ENCODE measurements at places on chromosomes 11 and 22.

DNA sequence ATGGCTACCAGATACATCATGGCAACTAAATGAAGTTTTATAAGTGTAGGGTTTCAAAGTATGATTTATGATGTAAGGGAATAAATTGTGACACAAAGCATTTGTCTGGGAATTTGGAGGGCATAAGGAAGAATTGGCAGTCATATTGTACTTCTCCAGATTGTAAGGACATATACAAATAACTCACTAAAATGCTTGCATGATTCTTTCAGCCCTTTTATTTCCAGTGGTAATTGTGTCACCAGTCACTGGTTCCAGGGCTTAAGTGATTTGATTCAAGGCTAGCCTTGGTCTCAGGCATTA, 299.4 kb upstream of the ANO5 start:
- no peak for DNase-seq

DNA sequence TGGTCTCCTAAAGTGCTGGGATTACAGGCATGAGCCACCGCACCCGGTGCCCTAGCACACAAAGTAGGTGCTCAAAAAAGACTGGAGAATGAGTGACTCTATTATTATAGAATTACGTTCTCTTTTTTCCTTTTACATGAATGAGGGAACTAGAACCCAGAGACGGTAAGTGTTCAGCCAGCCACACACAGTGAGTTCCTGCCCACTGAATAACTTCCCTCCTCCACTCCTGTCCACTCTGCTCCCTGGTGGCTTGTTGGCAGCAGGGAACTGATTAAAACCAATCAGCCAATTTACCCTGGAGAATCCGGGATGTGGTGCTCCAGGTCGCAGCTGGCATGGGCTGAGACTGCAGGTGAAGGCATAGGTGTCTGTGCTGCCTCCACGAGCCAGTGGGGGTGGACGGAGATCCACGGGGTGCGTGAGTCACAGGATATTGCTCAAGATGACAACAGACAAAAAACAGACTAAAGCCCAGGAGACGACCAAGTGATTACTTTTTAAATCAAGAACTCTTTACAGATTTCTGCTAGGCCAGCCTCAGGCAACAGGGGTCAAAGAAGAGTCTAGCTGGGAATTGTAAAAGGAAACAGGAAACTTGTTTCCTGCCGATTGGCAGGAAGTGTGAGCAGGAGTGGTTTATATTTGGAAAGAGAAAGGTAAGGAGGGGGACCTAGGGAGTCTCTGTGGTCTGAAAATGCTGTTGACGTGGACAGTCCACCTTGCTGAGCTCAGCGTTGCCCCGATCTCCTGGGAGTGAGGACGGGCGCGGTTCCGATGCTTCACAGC, 95.2 kb upstream of the TP53I11 start:
- peak; percentile 23 for DNase-seq

- no peak for DNase-seq
Observed at GRCh38 chr11:90661233-90661632, 438.4 kb upstream of the CHORDC1 start.

- no peak for DNase-seq
Observed at GRCh38 chr11:129012880-129013279, 70.2 kb upstream of the TP53AIP1 start.

DNA sequence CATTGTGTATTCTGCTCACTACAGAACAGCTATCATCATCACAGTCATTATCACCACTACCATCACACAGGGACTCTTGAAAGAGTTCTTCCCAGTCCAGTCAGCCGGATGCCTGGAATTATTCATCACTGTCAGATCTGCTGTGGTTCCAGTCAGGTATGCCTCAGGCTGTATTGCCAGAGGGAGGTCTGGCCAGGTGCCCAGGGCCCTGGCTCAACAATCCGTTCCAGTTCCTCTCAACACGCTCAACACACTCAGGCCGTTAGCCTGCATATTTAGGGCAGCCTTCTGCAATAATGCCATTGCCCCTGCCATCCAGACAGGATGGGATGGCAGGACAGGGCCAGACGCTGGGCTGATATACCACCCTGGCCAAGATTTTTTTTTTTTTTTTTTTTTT, 28.6 kb upstream of the RASL10A start:
- DNase-seq, result no peak

- DNase-seq, result no peak
Observed at GRCh38 chr11:66251809-66252208, 16.6 kb upstream of the RAB1B start.

GRCh38 chr11:35016916-35017315, 100.5 kb downstream of the PDHX start:
- no peak for DNase-seq

GRCh38 chr11:120819003-120819402, 204.9 kb upstream of the TBCEL start:
- DNase-seq, result no peak

GRCh38 chr11:57438345-57439285, 11.7 kb upstream of the SLC43A3 start:
- no peak for DNase-seq

GRCh38 chr11:112455791-112456190, 195.1 kb upstream of the PLET1 start:
- DNase-seq, result no peak

- no peak for DNase-seq
Observed at GRCh38 chr11:121520243-121521144, 67.7 kb upstream of the SORL1-AS1 start.

- no peak for DNase-seq
Observed at GRCh38 chr11:44189986-44190882, 94.8 kb downstream of the EXT2 start.

- DNase-seq, result no peak
Observed at GRCh38 chr11:4211991-4212390, 117.4 kb downstream of the RRM1 start.

GRCh38 chr11:18563090-18563730, 25.3 kb downstream of the UEVLD start:
- no peak for DNase-seq

DNA sequence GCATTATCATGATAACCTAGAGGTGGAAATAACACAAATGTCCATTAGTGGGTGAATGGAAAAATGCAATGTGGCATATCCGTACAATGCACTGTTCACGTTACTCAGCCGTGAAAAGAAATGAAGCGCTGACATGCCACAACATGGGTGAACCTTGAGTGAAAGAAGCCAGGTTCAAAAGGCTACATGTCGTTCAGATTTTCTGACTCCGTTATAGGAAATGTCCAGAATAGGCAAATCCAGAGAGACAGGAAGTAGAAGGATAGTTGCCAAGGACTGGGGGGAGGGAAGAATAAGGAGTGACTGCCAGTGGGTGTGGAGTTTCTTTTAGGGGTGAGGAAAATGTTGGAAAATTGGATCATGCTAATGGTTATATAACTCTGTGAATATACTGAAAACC, 133.8 kb downstream of the ATXN10 start:
- DNase-seq, result no peak

GRCh38 chr22:19514831-19515565, 9.2 kb downstream of the CLDN5 start:
- no peak for DNase-seq

- peak; percentile 6 for DNase-seq
Observed at GRCh38 chr22:49869086-49869830, 15.6 kb downstream of the ZBED4 start.

- no peak for DNase-seq
Observed at GRCh38 chr22:46454504-46455269, 82.7 kb downstream of the CELSR1 start.

DNA sequence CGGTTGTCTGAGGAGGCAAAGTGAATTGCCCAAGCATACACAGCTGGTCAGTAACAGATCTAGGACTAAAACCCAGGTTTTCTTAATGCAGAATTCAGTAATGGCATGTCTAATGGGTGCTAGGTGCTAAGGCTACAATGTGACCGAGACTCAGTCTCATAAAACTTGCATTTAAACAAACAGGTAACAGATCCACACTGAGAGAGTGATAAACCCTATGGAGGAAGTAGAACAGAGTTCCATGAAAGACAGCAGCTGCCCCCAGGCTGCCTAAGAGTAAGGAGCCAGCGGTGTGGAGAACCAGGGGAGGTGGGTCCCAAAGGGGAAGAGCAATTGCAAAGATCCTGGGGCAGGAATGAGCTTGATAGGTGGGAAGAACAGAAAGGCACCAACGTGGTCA, 27.3 kb downstream of the MMP13 start:
- DNase-seq, result no peak

- DNase-seq, result no peak
Observed at GRCh38 chr11:128416976-128417375, 170.4 kb downstream of the ETS1 start.

GRCh38 chr11:12076840-12077534, 33.4 kb upstream of the MICAL2 start:
- DNase-seq, result no peak

DNA sequence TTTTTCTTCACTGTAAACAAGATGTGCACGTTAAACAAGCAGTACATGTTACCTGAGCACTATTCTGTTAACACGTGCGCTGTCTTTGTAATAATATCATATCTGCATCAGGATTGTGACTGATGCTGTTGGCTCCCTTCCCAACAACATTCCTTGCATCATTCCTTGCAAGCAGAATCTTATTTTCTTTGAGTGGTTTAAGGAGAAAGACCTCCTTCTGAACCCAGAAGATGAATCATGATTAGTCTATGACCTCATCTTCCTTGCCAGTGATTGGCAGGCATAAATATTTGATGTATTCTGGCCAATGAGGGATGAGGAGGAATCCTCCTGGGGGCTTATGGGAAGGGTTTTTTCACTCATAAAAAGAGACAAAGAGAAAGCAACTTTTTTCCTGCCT, 46.2 kb downstream of the C11orf71 start:
- no peak for DNase-seq

GRCh38 chr11:16403448-16403803, 47.1 kb upstream of the SOX6 start:
- no peak for DNase-seq

GRCh38 chr11:87861030-87861429, 314.2 kb downstream of the RAB38 start:
- no peak for DNase-seq

DNA sequence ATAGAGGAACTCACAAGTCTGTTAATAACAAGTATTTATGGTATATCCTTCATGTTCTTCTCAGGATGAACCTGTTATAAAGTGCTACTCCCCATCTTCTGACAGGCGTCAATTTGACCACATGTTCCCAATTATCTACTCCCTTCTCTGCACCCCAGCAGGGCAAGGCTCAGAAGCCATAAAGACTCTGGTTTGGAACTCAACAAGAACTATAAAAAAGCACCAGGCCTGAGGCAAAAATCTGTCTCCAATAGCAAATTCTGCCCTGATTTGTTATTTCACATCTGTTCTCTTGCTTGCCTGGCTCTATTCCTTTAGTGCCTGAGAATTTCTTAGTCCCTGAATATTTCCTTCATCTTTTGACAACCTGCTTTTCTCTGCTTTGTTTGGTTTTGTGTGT, 618.2 kb upstream of the KIRREL3 start:
- DNase-seq, result no peak

DNA sequence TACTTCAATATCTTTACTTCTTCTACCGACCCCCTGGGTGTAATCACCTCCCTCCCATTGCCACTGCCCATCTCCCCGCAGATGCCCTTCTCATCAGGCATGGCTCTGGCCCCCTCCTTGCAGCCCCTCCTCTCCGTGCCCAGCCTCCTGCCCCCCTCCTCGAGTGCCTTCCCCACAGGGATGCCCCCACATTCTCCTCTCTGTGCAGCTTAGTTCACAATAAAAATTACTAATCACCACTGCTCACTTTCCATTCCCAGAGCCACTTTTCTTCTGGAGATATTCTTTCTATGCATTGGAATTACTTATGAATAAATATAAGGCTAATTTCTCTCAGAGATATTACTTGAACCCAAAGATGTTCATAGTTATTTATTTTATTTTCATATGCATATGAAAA, 22.1 kb downstream of the IFITM10 start:
- no peak for DNase-seq

GRCh38 chr11:134669796-134670195, 257.8 kb upstream of the B3GAT1 start:
- DNase-seq, result no peak

DNA sequence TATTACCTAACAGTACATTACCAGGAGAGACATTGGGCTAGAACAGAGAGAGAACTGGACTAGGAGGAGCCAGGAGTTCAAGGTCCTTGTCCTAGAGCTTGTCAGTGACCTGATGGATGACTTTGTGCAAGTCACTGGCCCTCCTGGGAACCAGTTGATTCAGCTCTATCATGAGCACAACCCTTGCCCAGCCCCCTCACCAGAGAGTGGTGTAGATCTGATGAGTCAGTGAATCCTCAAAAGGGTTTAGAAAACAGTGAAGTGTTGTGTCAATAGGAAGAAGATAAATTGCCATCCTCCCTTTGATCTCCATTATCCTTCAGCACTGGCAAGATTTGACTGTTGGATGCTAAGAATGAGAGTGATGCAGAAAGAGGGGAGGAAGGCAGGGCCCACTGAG, 24.3 kb downstream of the NEU3 start:
- DNase-seq, result no peak

- DNase-seq, result peak; percentile 62
Observed at GRCh38 chr22:50498322-50498890, 9.1 kb downstream of the LMF2 start.

GRCh38 chr11:27458182-27458581, 14.4 kb downstream of the LGR4 start:
- no peak for DNase-seq

DNA sequence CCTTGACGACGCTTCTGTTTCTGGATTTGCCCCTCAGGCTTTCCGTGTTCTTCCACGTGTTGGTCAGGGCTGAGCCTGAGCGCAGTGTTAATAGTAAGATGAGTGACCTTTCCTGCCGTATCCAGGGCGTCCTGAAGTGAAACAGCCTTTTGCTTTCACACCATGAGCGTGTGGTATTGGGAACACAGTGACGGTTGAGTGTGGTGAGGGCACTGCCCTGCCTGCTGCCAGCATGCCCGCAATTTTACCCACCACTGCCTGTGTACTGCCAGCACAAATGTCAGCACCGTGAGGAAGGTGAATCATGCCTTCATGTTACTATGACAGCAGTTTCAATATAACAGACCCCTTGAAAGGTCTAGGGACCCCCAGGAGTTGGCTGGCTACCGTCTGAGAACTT, 217.1 kb downstream of the TBC1D22A start:
- no peak for DNase-seq

DNA sequence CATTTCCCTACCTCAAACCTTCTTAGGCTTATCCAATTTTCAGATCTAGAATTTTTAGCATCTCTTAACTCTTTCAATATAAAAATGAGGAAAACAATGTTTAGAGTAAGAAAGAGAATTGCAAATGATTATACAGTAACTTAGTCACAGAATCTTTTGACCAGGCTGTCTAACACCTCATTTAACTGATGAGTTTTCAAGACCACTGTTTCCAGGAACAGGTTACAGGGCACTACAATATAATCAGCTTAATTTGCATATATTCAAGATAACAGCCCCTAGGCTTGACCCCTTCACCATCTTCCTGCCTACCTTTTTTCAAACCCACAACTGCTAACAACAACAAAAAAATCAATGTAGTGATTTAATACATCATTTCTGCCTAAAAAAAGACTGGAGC, 12.7 kb downstream of the NUMA1 start:
- no peak for DNase-seq
